Cerebellar nuclear complex (tissue), 1 donor: ENCODE measurements at places on chromosomes 13 and 19.

- no peak for DNase-seq
These were observed 22.4 kb upstream of the PLAUR start for GRCh38 chr19:43692385-43692784.

DNA sequence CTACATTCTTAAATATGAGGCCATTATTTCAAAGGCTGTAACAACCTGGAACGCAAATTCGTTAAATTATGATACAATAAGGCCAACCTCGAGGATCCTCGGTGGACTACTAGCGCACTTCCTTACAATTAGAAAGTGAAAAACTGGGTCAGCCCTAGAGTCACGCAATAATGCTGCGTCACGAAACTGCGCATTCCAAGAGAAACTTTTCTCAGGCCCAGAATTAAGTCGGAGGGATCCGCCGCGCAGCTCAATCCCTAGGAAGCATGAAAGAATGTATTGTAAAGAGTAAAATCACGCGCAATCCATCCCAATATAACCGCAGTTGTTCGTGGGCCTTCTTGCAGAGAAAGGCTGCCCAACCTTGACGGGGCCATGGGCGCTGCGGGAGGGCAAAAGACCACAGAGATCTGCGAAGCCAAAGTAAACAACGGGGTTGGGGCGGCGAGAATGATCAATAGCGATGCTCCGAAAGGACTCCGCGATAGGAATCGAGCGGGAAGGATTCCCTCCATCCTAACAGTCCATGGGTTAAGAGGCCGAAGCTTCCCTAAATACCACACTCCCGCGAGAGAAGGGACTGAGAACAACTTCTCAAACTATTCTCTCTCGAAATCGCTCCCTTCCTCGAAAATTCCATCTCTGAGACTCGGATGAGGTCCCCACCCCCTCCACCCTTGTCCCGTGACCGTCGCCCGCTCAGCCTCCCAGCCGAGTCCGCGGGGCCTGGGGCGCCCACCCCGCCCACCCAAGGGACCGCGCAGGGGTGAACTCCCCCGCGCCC lies 564 bp downstream of the SPART start:
- DNase-seq, result no peak

DNA sequence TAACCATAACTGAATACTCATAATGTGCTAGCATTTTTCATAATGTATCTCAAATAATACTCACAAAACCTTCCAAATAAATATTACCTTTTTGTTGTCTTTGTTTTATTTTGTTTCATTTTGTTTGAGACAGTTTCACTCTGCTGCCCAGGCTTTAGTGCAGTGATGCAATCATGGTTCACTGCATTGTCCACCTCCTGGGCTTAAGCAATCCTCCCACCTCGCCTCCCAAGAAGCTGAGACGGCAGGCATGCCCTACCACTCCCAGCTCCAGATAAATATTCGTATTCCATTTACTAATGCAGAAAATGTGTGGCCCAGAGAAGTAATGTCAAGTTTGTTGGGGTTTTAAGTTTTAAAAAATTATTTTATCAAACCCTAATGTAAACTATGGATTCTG lies 739.1 kb downstream of the GPC5 start:
- no peak for DNase-seq

- no peak for DNase-seq
These were observed 7.3 kb downstream of the TTC9B start for GRCh38 chr19:40210889-40211288.

GRCh38 chr19:58058467-58058866 lies 615 bp upstream of the ZNF135 start:
- DNase-seq, result no peak

GRCh38 chr13:19681517-19681916 lies 48.1 kb downstream of the MPHOSPH8 start:
- no peak for DNase-seq

DNA sequence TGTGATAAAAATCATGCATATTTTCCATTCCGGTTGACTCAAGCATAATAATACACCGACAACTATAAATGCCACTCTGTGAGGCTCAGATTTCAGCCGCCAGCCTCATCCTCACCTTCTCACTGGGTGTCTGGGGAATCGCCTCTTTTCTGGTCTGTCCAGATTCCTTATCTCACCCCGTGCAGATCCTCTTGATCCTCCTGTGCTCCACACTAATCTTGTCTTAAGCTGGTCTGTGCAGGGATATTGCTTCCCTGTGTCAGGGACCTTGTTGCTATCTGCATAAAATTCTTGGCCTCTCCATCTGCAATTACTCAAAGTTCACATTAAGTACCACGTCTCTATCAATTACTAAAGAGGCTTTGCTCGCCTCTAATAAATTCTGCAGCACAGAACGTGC lies 116.6 kb upstream of the SPACA7 start:
- no peak for DNase-seq

DNA sequence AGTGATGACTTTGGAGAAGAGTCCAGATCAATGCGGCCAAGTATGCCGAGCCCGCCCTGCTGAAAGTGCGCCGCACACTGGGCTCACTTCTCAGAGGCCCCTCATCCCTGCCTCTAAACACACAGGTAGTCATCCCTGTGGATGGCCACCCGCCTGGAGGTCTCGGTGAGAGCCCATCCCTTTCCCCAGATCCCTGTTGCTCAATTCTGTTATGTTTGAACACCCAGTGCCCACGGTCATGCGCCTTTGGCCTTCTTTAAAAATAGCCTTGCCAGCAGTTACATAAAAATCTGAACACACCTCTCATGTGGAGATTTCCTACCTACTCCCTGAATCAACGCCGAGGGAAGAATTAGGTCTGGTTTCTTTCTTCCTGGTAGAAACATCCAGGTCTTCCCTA lies 11.9 kb downstream of the ELAVL1 start:
- no peak for DNase-seq

DNA sequence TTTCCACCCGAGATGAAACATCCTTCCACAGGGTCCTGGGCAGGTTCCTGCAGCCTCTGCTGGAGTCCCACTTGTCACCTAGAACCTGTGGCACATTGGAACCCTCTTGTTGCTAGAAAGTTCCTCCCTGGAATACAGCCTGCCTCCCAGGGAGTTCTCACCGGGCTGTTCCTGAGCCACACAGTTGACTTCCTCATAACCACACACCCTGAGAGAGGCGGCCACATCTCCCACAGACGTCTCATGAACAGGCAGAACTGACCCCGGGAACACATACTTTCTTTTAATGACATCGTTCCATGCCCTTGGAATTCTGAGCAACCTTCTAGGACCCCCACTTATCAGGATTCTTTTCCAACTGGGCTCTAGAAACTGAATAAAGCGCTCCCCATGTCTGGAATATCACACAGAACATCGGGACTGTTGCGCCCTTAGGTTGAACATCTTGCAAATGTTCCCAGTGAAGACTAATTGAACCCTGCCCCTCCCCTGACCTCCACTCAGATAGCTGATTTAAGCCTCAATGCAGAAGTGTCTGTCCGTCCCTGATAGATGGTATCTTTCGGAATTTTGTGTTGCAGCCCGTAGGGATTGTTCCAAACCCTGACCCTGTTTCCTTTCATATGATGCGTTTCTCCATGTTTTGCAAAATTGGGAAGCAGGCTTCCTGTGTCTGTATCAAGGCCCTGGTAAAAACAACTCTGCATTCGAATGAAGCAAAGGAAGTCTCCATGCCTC lies 91.1 kb downstream of the RAB20 start:
- no peak for DNase-seq

DNA sequence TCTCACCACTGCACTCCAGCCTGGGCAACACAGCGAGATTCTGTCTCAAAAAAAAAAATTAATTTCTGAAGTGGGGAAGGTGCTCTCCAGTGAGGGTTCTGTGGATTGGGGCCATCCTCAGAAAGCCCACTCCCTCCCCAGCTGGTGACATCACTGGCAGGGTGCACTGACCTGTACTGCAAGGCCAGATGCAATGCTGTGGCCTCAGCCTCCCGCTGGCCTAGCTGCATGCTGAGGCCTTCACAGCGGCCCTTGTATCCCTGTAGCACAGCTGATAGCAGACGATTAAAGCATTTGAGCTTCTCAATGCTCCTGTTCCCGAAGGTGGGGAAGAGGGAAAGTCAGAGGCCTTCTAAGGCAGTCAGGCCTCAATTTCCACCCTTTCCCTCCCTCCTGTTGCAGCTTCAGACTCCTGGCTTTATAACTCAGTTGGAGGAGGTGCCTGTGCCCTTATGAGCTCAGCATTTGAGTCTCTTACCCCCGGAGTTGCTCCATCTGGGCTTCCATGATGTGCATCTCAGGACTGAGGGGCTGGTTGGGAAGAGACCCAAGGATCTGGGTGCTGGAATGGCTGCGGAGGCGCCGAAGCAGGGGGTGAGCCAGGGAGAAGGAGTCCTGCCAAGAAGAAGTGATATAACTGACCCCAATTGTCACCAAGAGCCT lies 5.3 kb downstream of the USHBP1 start:
- DNase-seq, result no peak

- DNase-seq, result no peak
These were observed 4.6 kb downstream of the RANBP3 start for GRCh38 chr19:5973376-5973775.

DNA sequence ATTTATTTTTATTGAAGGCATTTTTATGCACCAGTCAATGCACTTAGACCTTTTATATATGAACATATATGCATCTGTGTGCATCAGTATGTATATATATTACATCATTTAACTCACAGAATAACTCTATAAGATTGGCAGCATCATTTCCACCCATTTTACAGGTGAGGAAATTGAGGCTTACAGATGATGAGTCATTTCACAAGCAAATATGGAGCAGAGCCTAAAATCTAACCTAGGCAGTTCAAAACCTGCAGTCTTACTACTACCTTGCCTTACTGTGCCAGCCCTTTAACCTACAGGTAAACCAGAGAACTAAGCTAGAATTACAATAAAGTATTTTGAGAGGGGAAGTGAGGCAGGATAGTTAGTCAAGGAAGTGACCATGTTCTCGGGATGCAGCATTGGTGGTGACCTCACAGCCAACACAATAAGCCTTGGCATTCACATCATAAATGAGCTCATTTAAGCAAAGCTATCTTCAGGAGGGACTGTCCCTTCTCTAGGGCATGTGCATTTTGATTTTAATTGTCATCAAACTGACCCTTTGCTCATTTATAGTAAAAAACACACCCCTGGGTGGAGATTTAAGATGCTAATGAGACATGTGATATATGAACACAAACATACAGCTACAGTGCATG lies 274.3 kb downstream of the DCLK1 start:
- DNase-seq, result no peak

GRCh38 chr13:90696254-90696653 lies 651.2 kb upstream of the MIR17HG start:
- no peak for DNase-seq

DNA sequence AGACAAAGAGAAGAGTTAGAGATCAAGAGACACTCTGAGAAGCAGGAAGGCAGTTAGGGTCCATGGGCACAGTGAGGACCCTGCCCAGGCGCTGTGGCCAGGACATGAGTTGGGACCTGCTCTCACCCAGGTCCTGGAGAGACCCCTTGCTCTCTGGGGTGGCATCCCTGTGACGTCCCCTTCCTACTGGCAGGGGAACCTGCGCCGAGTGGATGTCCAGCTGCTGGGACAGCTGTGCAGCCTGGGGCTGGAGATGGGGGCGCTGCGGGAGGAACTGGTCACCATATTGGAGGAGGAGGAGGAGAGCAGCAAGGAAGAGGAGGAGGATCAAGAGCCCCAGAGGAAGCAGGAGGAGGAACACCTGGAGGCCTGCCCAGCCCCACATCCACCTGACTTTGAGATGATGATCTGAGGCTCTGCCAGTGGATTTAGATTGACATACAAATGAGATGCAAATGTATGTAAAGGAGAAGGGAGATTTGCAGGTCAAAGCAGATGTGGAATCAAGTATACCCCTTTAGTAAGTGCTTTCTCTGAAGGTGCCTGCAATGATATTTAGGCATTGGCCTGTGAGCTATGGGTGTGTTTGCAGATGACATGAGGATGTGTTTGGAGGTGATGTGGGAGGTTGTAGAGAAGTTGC lies 978 bp downstream of the ERICH4 start:
- DNase-seq, result no peak

- DNase-seq, result no peak
These were observed 286.3 kb downstream of the GPC5 start for GRCh38 chr13:91684746-91685145.

- no peak for DNase-seq
These were observed 30.1 kb downstream of the LIG4 start for GRCh38 chr13:108185223-108185622.

DNA sequence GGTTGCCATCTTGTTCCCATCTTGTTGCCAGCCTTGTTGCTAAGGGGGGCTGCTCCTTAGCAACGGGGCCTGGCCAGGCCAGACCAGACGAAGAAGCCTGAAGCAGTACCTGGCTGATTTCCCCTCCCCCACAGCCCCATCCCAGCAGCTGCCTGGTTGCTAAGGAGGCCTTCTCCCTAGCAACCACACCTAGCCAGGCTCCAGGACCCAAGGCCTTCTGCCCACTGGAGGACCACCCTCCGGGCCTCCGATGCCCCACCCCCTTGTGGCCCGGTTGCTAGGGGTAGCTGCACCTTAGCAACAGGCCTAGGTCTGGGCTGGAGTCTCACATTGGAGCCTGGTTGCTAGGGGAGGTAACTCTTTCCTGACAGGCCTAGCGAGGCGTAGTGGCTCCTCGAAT lies 3.9 kb downstream of the PRRG2 start:
- DNase-seq, result no peak

DNA sequence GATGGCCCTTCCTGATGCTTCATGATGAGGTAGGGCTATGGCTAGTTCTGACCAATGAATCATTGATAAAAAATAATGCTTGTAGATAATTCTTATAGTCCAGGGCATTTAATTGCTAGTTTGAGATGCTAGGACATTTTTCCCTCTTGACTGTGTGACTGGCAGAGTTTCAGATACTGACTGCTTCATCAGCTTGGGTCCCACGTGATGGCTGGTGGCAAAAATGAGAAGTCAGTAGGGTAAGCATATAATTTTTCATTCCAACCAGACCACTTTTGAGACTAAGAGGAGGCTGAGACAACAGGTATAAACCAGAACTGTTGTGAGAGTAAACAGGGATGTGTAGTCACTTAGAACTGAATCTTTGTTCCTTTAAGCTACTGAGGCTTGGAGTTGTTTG lies 183.3 kb downstream of the HS6ST3 start:
- no peak for DNase-seq

DNA sequence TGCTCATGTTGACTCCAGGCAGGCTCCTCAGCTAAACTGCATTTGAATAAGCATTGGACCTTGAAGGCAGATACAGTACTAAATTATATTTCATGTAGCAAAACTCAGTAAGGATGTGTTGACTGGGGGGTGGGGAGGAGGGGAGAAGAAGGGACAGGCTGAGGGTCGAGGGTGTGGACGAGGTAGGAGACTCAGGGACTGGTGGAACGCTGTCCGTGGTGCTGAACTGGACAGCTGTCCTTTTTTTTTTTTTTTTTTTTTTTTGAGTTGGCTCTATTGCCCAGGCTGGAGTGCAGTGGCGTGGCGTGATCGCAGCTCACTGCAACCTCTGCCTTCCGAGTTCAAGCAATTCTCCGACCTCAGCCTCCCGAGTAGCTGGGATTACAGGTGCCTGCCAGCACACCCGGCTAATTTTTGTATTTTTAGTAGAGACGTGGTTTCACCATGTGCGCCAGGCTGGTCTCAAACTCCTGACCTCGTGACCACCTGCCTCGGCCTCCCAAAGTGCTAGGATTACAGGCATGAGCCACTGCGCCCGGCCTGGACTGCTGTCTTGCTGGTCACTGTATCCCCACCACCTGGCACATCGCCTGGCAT lies 33.2 kb upstream of the CASP14 start:
- DNase-seq, result no peak
